CD4-positive, alpha-beta T cell treated with Interleukin-10 for 1 hour (primary cell): ENCODE measurements at places on chromosomes 1 and 21.

GRCh38 chr1:94883691-94884090 is 43.2 kb downstream of the CNN3 start:
- DNase-seq: peak; percentile 28

GRCh38 chr1:162333991-162334390 is 42.7 kb downstream of the SPATA46 start:
- DNase-seq: no peak

DNA sequence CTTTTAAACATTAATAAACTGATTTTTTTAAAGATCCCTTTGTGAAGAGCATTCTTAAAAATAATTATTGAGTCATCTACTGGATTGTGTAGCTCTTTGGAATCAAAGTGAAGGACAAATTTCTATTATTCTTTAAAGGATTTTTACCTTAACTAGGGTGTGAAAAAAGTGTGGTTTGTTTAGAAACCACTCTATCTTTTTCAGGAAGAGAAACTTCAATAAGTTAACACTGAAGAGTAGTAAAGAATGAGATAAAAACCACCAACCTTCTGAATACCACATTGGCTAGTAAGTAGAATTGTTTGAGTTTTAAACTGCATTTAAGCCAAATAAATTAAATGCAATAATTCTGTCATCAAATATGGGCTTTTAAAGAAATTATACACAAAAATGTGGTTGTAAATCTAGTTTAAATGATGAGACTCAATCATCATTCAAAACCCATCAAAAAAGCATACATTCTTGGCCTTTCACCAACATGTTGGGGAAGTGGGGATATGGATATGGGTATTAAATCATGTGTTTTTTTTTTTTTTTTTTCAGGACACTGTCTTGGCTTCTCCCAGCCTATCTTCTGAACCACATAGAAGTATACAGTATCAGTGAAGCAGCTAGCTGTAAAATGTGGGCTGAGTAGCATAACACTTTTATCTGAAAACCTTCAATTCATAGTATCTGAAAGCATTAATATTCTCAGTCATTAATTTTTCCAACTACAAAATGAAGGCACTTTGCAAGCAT is 4.8 kb downstream of the S1PR1 start:
- DNase-seq: peak; percentile 19

- no peak for DNase-seq
These were observed 440.1 kb upstream of the PTBP2 start for GRCh38 chr1:96281491-96281890.

- peak; percentile 47 for DNase-seq
These were observed 4.3 kb downstream of the ATP8B2 start for GRCh38 chr1:154329551-154330131.

- no peak for DNase-seq
These were observed 9.1 kb upstream of the SH3D21 start for GRCh38 chr1:36297062-36297461.

DNA sequence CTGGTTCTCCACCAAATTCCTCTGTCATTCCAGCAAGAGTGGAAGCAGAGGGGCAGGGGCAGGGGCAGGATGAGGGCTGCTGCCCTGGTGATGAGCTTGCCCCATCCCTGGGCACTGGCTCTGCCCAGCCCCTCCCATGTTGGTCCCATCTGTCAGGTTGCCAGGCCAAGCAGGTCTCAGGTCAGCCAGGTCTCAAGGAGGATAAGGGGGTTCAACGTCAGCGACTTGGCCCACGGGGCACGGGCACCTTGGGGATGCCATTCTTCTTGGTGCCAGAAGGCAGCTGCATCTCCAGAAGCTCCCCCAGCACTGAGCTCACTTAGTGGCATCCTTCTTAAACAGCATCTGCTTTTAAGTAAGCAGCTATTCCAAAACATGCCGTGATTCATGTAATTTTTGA is 133.1 kb downstream of the AJAP1 start:
- DNase-seq: no peak

DNA sequence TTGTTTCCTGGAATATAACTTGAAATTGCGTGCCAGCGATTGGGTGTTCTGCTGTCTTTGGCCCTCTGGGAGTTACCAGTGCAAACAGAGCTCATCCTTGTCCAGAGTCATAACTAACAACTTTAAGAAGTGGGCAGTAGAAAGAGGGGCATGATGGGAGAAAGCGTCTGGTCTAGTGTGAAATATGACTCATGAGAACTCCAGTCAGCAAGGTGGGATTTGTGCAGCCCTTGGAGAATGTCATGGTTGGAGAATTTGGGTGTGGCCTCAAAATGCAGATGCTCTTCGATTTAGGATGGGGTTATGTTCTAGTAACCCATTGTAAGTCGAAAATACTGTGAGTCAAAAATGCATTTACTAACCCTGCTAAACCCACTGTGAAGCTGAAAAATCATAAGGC is 12.9 kb downstream of the ATP1B1 start:
- no peak for DNase-seq

DNA sequence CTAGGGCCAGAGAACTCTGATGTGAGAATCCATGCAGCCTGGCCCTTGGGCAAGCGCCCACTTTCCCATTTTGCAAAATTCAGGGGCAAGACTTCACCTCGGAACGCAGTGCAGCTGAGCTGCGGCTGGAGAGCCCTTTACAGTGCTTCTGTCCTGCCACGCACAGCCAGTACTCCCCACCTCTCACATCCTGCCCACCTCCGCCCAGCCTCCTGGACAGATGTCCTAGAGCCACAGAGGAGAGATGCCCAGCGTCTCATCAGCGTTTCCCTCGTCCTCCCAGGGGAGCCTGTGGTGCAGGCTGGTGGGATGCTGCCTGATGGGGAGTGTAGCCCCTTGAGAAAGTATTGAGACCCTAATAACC is 29.6 kb downstream of the RUNX3 start:
- no peak for DNase-seq

- no peak for DNase-seq
These were observed 50.3 kb downstream of the ITPKB start for GRCh38 chr1:226688808-226689207.

DNA sequence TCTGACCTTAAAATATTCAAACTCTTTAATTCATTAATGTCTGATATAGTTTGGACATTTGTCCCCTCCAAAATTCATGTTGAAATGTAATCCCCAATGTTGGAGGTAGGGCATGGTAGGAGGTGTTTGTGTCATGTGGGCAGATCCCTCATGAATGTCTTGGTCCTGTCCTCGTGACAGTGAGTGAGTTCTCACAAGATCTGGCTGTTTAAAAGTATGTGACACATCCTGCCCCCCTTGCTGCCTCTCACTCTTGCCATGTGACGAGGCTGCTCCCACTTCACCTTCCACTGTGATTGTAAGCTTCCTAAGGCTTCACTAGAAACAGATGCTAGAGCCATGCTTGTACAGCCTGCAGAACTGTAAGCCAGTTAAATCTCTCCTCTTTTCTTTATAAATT is 21.3 kb upstream of the FBXO28 start:
- DNase-seq: no peak

DNA sequence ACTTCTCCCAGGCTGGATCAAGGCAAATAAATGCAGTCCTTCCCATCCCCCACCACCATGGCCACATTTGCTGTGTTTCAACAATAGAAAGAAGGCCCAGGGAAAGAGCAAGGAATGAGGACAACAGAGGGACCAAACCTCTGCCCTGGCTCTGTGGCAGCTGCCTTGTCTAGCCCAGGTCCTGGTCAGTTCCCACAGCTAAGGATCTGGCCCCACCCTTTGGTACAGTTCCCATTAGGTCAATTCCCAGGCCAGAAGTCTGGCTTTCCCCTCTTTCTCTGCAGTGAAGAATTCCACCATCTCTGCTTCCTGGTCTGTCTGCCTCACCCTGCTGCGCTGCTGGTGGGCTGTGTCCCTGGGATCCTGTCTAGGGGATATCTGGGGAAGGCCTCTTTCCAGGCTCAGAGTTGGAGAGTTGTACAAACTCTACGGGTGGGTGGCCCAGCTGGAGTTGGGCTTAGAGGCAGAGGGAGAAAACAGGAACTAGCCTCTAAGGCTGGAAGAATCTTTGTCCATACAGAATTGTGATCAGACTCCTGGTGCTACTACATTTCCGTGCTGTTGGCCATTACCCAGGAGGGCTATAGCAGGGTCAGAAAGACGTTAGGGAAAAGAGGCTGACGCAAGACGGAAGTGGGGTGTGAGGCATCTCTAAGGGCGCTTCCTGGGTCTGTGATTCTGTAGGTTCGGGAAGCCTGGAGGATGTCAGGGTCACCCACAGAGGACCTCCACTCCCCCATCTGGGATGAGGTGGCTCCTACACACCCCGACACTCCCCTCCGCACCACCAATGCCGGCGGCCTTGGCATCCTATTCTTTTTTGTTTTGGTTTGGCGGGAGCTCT is 953 bp upstream of the NDUFS2 start:
- no peak for DNase-seq

GRCh38 chr1:115040501-115040900 is 10.9 kb downstream of the TSHB start:
- no peak for DNase-seq

GRCh38 chr21:34544032-34544496 is 32.1 kb upstream of the KCNE1 start:
- DNase-seq: peak; percentile 51

DNA sequence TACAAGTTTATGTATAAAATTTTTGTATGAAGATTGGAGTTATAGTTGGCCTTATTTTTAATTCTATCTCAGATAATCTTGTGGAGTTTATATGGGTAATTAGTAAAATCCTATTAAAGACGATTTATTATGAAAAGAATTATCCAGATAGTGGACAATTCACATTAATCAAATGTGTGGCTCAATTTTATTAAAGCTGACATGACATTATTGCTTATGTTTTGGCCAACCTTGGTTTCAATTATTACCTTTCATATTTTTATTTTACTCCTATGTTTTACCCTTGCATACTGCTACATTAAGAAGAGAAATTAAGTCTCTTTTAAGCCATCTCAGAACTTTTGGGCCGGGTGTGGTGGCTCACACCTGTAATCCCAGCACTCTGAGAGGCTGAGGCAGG is 110.0 kb downstream of the ITSN1 start:
- DNase-seq: no peak

- no peak for DNase-seq
These were observed 9.4 kb downstream of the DONSON start for GRCh38 chr21:33578959-33579542.

GRCh38 chr1:43049481-43049880 is 90.8 kb upstream of the SLC2A1 start:
- no peak for DNase-seq

- DNase-seq: no peak
These were observed 142.0 kb downstream of the MAST2 start for GRCh38 chr1:45945426-45945825.

GRCh38 chr1:116002781-116003420 is 26.6 kb downstream of the SLC22A15 start:
- no peak for DNase-seq

DNA sequence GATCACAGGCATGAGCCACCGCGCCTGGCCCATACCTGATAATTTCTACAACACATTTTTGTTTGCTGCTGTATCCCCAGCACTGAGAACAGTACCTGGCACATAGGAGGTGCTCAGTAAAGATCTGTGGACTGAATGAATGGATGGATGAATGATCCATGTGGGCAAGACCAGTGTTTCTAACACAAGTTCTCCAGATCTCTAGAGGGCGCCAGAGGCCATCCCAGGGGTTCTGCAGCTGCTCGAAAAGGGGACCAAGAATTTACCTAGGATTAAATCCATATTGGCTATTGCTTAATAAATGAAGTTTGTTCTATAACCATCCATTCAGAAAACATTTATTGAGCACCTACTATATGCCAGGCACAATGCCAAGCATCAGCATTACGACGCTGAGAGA is 167.7 kb downstream of the ACTL8 start:
- DNase-seq: no peak

GRCh38 chr1:94125551-94126514 is 4.9 kb upstream of the ABCA4 start:
- DNase-seq: no peak

DNA sequence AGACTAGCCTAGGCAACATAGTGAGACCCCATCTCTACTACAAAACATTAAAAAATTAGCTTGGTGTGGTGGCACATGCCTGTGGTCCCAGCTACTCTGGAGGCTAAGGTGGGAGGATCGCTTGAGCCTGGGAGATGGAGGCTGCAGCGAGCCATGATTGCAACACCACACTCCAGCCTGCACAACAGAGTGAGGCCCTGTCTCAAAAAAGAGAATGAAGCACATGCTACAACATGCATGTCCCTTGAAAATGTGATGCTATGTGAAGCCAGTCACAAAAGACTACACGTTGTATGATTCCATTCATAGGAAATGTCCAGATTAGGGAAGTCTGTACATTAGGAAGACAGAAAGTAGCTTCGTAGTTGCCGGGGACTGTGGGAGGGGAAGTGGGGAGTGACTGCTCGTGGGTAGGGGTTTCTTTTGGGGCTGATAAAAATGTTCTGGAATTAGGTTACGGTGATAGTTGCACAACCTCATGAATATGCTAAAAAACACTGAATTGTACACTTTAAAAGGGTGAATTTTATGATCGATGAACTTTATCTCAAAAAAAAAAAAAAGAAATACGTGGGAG is 202.1 kb downstream of the KAZN start:
- no peak for DNase-seq

GRCh38 chr1:6124746-6125365 is 55.3 kb downstream of the CHD5 start:
- DNase-seq: no peak

- no peak for DNase-seq
These were observed 200.6 kb downstream of the SMYD3 start for GRCh38 chr1:246306415-246307037.

GRCh38 chr1:14682941-14683621 is 84.6 kb downstream of the KAZN start:
- no peak for DNase-seq

DNA sequence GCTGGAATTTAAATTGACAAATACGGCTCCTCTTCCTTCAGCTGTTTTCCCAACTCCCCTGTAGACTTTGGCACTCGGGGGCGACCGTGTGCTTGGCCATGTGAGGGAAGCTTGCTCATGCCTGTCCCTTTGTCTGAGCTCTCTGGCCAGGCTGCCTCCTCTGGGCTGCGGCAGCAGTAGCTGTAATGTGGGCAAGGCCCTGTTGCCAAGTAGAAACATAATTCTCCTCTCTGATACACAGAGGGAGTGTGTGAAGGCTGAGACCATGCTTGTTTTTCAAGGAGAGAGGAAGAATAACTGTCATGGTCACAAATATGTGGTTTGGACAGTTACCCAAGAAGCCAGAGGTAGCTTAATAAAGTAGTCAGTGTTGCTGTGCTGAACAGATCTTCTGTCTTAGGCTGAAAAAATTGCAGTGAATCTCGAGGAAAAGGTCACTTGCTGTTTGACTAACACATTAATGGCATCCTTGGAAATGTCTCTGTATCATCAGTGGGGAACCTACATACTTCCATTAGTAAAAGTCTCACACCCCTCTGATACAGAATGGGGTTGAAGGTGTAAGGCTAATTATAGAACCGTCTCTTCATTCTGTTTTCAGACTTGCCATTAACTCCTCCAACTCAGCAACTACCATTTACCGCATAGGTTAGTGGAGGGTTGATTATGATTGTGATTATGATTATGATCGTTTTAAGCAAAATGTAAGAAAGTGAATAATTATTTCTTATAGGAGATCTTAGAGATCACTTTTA is 94.6 kb downstream of the TGFB2 start:
- DNase-seq: no peak

GRCh38 chr1:65147424-65148177 is 402 bp upstream of the AK4 start:
- no peak for DNase-seq
